ENCODE measurements at places on chromosomes 5 and 9.

- no peak for DNase-seq
Observed at GRCh38 chr5:82599692-82600091, 321.5 kb upstream of the RPS23 start.

DNA sequence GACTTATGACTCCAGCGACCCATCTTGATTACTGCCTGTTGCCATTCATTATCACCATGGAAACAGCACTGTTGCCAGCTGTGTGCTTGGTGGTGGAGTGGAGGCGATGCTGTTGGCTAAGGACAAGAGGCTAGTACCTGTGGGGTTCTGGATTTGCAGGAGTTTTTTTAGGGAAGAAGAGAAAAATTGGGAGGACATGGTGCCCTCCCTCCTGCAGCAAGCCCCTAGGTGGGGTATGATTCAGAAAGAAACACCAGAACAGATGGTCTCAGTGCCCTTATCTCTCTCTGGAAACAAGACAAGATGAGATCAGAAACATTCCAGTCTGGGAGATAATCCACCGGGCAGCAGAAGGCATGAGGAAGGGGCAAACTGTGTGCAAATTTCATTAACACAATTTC lies 87.8 kb upstream of the TLR4 start:
- DNase-seq, result no peak

DNA sequence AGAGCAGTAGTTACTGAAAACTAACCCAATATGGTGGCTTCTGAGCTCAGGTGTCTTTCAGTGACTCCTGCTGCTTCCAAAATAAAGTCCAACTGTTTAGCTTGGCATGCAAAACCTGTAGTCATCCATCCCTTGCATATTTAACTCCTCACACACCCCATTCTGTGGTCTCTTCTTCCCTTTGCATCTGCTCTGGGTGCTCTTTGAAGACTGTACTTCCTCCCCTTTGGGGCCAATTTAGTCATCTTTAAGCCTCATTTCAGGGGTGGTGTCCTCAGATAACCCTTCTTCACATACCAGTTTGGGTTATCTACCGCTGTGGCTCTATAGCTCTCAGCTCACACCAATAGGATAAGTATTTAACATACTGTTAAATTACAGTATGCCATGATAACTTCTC lies 209.9 kb upstream of the DMRT1 start:
- no peak for DNase-seq

DNA sequence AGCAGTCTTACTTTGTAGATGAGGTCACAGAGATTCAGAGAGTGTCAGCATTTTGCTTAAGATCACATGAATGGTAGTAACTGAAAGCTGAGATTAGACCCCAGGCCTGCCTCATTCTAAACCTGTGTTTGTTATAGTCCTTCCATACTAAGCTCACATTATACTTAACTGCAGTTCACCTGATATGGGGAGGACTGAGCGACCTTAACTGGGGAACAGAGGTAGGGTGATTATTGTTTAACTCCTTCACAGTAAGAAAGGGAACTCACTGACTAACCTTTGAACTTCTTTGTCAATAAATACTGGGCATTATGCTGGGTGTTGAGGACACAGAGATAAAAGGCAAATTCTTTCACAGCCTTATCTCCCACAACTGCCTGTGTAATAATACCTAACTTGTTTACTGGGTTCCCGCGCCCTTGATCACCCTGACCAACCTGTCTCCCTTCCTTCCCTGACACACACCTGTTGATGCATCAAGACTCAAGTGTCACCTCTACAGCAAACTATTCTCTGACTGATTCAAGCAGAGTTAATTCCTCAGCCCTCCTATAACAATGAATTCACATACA lies 27.2 kb downstream of the DEPDC1B start:
- DNase-seq, result no peak

DNA sequence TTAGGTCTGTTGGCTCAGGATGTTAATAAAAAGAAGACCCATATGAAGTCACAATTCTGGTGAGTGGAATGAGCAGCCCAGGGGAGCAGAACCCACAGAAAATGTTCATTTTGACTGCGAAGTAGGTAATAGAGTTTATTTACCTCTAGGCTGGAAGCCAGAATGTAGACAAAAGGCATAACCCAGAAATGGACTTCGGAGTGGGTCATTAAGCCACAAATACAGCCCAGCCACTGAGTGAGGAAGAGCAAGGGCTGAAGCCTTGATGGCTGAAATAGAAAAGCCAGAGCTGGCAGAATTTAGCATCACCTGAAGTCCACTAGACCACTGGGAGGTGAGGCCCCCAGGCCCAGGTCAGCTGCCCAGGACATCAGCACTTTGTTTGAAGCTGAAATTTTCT lies 168.0 kb downstream of the NXNL2 start:
- no peak for DNase-seq

DNA sequence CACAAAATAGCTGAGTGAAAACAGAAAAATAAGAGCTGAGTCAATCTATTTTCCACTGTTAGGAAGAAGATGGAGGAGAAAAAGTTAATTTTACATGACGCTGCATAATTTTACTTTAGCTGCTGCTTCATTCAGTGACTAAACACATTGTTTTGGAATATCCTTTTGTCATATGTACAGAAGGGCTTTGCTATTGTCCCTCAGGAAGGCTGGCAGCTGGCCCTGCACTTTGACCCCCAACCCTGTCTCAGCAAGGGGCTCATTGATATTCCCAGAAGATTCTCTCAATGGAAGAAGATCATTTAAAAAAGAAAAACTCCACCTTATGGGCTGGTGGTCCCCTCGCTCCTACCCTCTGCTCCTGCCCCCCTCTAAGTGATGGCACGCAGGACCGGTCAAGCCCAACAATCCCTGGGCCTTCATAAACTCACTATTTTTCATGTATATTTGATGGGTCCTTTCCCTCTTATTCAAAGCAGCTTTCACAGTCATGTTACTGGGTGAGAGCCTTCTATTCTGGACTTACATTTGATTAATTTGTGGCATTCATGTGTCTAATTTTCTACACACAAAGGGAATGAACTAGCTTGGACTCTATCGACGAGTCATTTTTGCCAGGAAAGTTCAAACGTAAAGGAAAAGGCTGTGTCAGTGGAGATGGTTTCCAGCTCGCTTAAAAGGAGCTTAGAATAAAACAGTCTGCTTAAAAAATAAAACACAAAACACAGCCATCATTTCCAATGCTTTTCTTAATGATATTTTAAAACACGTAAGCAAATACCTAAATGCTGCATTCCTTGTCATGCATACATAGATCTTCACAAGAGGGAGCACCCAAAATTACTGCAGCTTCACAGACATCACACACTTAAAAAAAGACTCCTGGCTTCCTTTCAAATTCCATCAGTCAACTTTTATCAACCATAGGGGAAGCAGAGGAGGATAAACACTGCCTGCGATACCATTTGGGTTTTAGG lies 104.7 kb downstream of the EFNA5 start:
- DNase-seq, result no peak

DNA sequence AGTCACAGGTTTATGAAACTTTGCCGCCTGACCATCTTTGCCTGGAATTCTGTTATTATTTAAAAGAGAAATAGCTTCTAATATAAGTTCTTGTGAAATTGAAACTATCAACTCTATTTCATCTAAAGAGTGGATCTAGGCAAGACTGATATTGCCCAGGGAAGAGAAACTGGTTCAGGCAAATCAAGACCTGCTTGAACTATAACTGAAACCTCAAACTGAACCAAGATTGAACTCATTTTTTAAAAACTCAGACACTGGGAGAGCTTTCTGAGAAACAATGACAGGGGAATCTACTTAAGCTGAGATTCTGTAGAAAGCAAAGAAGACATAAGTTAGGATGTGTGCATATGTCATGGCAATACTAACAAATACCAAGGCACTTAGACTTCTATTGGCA lies 815.8 kb downstream of the BRINP1 start:
- DNase-seq, result no peak

DNA sequence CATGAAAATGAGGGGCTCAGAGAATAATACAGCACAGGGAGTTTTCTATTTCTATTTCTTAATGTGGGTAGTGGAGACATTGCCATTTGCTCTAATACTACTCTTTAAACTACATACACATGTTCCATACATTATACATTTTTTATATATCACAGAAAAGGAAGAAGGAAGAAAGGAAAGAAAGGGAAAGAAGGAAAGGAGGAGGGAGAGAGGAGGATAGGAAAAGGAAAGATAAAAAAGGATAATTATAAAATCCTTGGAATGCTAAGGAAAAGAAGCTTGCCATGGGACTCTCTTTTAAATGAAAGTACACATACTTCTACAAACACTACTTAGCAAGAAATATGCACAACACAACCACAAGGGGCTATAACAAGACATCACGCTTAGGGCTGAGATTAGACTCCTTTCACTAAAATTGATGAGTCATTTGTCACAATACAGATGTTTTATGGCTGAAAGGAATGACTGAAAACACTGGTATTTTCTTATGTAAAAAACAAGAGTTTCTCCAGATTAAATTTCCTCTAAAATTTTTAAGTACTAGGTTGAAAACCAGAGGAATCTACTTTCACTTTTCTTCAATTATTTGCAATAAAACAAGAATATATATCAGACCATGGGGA lies 219.8 kb downstream of the ARL15 start:
- no peak for DNase-seq

- DNase-seq, result peak; percentile 12
Observed at GRCh38 chr5:83472508-83473345, 1.2 kb downstream of the VCAN start.

GRCh38 chr5:171893290-171893886 lies 107.8 kb downstream of the SMIM23 start:
- no peak for DNase-seq

GRCh38 chr5:16064135-16064893 lies 115.3 kb downstream of the MARCHF11 start:
- DNase-seq, result no peak

GRCh38 chr5:43190755-43191603 lies 1.0 kb upstream of the NIM1K start:
- no peak for DNase-seq

- DNase-seq, result no peak
Observed at GRCh38 chr5:13831351-13831750, 113.1 kb downstream of the DNAH5 start.

DNA sequence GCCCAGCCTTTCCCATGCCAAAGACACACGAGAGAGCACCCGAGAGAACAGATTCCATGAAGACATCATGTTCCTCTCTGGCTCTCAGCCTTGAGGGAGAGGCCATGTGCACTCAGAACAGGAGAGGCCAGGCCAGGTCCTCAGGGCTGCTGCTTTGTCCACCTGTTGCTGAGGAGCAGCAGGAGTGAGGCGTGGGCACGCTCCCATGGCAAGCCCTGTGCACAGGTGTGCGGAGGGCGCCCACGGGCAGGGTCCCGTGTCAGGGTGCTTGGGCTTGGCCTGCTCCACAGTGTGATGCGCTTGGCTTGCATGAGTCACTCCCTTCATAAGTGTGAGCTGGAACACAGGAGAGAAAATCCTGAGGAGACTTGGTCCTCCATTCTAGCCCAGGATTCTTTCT lies 27.4 kb downstream of the ZNF354A start:
- no peak for DNase-seq

- no peak for DNase-seq
Observed at GRCh38 chr9:129102791-129103594, 7.6 kb downstream of the CRAT start.

DNA sequence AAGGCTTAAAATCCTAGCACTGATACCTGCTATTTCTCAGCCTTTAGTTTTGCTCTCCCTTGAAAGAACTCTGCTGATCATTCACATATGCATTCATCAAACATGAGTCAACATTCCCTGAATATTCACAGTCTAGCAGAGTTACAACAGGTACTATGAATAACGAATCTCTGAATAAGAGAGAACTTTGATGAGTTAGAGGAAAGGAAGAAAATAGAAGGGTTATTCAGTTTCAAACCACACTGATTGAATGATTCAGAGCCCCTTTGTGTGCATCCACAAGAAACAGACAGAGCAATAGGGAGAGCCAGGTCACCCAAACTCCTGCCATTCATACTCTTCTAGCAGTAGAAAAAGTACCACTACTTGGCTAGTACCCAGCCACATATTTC lies 36.0 kb downstream of the FOXD1 start:
- no peak for DNase-seq

DNA sequence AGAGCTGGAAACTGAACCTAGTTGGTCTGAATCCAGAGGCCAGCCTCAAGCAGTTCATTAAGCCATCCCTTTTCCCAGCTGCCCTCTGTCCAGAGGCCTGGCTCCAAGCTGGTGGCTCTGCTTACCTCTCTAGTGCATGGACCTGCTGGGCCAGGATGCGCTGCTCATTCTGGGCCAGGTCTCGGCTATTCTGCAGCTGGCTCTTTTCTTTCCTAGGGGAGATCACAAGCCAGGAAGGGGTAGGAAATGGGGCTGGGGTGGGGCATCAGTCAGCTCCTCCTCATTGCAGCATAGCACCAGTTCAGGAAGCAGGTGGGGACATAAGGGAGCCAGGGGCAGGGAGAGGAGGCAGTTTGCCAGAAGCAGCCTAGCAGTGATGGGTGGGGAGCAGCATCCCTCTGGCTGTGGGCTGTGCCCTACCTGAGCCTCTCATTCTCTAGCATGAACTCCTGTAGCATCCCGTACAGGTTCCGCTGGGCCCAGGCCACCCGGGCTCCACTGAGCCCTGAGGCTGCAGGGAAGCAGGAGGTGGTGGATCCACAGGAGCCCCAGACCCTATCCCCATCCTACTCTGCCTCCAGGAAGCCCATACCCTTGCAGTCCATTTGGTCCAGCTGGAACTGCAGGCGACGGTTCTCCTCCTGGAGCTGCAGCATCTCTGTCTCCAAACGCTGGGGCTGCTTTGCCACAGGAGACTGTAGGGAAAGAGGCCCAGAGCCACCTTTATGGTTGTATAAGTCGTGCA lies 5.2 kb downstream of the KIF12 start:
- no peak for DNase-seq

GRCh38 chr9:83183621-83184020 lies 120.7 kb upstream of the RASEF start:
- DNase-seq, result no peak

DNA sequence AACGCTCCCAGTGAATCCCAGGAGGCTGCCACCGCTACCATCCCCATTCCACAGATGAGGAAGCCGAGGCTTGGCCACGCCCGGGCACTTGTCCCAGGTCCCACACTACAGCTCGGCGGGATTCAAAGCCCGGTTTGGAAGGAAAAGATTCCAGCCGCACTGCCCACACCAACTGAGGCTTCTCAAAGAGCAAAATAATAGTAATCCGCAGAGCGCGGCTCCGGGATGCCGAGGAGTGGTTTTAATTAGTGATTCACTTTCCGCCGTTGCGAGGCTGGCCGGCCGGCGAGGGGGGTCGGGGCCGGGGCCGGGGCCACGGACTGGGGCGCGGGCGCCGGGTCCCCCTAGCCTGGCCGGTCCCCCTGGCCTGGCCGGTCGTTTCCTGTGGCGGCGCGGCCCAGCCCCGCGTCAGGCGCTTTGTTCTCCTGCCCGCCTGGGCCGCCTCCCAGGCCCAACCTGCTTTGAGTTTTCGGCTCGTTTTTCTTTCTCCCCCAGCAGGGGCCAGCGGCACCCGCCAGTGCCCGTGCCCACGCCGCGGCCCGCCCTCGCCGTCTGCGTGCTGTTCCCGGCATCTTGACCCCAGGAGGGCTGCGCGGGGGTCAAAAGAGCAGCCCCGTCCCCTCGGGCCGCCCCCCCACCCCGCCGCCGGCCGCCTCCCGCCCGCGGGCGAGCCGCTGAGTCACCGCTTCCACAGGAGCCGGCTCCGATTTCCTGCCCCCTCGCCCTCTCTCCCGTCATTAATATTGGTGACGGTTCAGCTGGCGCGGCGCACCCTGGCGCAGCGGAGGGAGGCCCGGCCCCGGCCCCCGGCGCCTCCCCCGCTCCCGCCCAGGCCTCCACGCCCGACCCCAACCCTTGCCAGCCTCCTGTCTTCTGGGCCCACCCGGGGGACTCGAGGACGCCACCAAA lies 31.2 kb downstream of the FGF18 start:
- no peak for DNase-seq

- DNase-seq, result no peak
Observed at GRCh38 chr5:138596105-138596881, 21.1 kb upstream of the HSPA9 start.
